ENCODE measurements at places on chromosomes 13 and 19.

DNA sequence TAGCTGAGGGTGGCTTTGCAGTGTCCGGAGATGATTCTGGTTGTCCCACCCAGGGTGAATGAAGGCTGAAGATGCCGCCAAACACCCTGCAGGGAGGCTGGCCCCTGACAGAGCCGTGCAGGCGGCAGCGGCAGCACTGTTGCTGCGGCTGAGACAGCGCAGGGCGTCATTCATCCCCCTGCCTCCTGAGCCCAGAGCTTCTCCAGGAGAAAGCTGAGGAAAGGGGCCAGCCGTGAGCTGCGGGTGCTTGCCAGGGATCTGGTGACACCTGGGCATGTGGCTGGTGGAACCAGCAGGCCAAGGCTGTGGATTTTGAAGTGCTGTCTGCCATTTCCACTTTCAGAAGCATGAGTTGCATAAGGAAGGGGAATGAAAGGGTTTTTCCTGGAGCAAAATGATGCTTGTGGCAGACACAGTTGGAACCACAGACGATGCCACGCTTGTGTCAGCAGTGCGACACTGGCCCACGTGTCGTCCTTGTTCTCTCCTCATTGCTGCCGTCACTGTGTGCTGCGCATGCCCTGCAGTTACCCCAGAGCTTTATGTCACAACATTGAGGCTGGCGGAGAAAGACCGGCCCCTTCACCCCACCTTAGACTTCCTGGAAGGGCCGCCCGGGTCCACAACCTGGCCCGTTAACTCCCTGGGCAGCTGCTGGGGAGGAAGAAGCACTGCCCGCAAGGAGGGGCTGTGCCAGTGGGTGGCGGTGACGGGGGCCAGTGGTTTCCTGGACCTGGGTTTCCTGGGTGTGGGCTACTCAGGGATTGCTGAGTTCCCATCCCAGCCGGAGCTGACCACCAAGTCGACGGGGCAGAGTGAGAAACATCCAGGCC, 22.7 kb downstream of the TFDP1 start:
- no peak for DNase-seq
- H3K27me3 ChIP-seq = no peaks in the 10 kb centered on the region
- no peak overlapping the region for H3K4me3 ChIP-seq

DNA sequence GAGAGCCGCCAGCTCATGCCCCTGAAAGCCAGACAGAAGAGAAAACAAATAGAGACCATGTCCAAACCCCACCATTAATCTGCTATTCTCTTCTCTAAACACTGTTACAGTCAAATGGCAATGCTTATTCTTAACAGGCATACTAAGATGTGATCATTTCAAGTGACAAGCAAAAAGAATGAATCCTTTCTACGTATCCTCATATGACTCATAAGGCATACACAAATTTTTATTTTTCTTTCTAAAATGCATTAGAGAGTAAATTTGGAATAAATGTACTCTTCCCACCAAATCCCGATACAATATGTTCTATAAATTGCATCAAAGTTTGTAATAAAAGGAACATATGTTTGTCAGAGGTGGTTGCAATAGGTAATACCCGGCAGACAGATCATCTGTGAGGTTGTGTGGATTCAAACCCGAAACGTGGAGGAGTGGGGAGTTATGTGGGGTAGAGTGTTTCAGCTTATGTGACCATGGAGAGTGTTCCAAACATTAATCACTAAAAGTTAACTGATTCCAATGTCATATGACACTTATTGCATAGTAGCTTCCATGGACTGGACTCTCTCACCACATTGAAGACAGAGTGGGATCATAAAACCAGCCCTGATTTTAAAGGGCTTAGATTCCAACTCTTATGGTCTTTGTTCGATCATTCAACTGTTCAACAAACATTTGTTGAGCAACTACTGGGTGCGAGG, 213.1 kb downstream of the DCLK1 start:
- no peaks in the 10 kb centered on the region for H3K36me3 ChIP-seq
- no peak for DNase-seq
- H3K27ac ChIP-seq = no peak overlapping the region
- no peak overlapping the region for H3K4me3 ChIP-seq
- no peaks in the 10 kb centered on the region for H3K27me3 ChIP-seq
- no peaks in the 10 kb centered on the region for H3K4me1 ChIP-seq

- no peak for DNase-seq
- H3K27me3 ChIP-seq = no peaks in the 10 kb centered on the region
- no peak overlapping the region for H3K27ac ChIP-seq
- peaks cover 1% of the 10 kb centered on the region for H3K36me3 ChIP-seq
Observed at GRCh38 chr19:7545904-7546303, 10.4 kb downstream of the PNPLA6 start.

- no peak overlapping the region for H3K27ac ChIP-seq
- DNase-seq = no peak
- H3K4me3 ChIP-seq = no peak overlapping the region
- H3K4me1 ChIP-seq = no peaks in the 10 kb centered on the region
- H3K27me3 ChIP-seq = no peaks in the 10 kb centered on the region
Observed at GRCh38 chr13:49464085-49464484, 20.0 kb downstream of the SETDB2 start.

DNA sequence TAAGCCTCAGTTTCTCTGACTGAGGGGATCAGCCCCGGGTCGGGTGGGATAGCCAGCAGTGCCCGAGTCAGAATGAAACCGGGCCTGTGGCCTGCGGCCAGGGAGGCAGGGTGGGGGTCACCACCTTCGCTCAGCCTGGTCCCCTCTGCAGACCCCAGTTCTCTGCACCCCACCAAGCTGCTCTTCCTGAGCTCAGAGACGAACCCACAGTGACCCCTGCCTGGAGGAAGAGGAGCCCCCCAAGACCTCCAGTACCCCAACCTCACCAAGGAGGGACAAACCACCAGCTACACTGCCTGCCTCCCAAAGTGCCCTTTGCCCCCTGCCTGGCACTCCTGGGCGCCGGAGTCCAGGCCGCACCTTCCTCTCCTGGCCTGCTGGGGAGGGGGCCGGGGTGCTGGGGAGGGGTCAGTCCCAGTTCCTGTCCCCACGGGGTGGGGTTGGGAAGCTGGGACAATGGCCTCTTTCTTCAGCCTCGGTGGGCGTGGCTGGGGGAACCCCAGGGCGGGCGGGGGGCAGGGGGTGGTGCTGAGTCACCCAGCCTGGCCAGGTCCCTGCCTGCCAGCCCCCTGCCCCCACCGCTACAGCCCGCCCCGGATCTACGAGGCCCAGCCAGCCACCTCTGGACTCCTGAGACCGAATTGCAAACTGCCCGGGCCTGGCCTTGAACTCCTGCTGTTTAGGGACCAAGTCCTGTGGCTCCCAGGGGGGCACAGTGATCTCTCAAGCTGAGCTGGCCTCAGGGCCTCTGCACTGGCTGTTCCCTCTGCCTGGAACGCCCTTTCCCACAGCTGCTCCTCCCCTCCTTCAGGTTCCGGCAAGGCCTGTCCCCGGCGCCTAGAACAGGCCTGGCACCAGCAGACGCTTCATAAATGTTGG, 14.3 kb downstream of the ZBTB7A start:
- H3K27ac ChIP-seq = no peak overlapping the region
- no peaks in the 10 kb centered on the region for H3K4me1 ChIP-seq
- no peaks in the 10 kb centered on the region for H3K27me3 ChIP-seq
- no peak for DNase-seq
- no peak overlapping the region for H3K4me3 ChIP-seq
- H3K36me3 ChIP-seq = peaks cover 2% of the 10 kb centered on the region

- H3K4me1 ChIP-seq = no peaks in the 10 kb centered on the region
- no peak overlapping the region for H3K27ac ChIP-seq
- peak; percentile 90 for DNase-seq
- H3K4me3 ChIP-seq = no peak overlapping the region
- no peaks in the 10 kb centered on the region for H3K36me3 ChIP-seq
Observed at GRCh38 chr19:43519436-43520088, 7.4 kb downstream of the ETHE1 start.

GRCh38 chr19:44684892-44685863, 13.8 kb upstream of the CEACAM16 start:
- H3K27me3 ChIP-seq = no peaks in the 10 kb centered on the region
- no peak overlapping the region for H3K27ac ChIP-seq
- H3K4me1 ChIP-seq = no peaks in the 10 kb centered on the region
- H3K4me3 ChIP-seq = no peak overlapping the region
- H3K36me3 ChIP-seq = peaks cover 2% of the 10 kb centered on the region
- no peak for DNase-seq

GRCh38 chr13:98143157-98143553, 261 bp downstream of the FARP1 start:
- no peak overlapping the region for H3K27ac ChIP-seq
- peak overlapping the region; percentile 95 for H3K4me3 ChIP-seq
- H3K36me3 ChIP-seq = no peaks in the 10 kb centered on the region
- no peaks in the 10 kb centered on the region for H3K4me1 ChIP-seq
- DNase-seq = peak; percentile 87

- H3K4me1 ChIP-seq = no peaks in the 10 kb centered on the region
- no peak overlapping the region for H3K4me3 ChIP-seq
- no peak overlapping the region for H3K27ac ChIP-seq
Observed at GRCh38 chr19:12847159-12848139, 9.1 kb downstream of the MAST1 start.

DNA sequence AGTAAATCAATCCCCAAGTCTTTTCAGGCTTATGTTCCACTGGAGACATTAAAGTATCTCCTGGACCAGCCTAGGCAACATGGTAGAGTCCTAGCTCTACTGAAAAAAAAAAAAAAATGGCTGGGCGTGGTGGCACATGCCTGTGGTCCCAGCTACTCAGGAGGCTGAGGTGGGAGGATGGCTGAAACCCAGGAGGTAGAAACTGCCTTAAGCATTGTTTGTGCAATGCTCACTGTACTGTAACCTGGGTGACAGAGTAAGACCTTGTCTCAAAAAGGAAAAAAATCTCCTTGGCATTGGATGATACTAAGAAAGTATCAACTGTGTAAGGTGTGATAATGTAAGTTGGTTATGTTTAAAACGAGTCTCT, 8.8 kb downstream of the KLK8 start:
- no peaks in the 10 kb centered on the region for H3K4me1 ChIP-seq
- H3K27ac ChIP-seq = no peak overlapping the region
- H3K36me3 ChIP-seq = no peaks in the 10 kb centered on the region
- DNase-seq = no peak
- H3K27me3 ChIP-seq = no peaks in the 10 kb centered on the region
- H3K4me3 ChIP-seq = no peak overlapping the region

- DNase-seq = peak; percentile 9
- H3K4me3 ChIP-seq = no peak overlapping the region
- H3K36me3 ChIP-seq = no peaks in the 10 kb centered on the region
- no peaks in the 10 kb centered on the region for H3K4me1 ChIP-seq
- H3K27ac ChIP-seq = no peak overlapping the region
- no peaks in the 10 kb centered on the region for H3K27me3 ChIP-seq
Observed at GRCh38 chr19:48284896-48285295, 15.0 kb downstream of the ZNF114 start.

DNA sequence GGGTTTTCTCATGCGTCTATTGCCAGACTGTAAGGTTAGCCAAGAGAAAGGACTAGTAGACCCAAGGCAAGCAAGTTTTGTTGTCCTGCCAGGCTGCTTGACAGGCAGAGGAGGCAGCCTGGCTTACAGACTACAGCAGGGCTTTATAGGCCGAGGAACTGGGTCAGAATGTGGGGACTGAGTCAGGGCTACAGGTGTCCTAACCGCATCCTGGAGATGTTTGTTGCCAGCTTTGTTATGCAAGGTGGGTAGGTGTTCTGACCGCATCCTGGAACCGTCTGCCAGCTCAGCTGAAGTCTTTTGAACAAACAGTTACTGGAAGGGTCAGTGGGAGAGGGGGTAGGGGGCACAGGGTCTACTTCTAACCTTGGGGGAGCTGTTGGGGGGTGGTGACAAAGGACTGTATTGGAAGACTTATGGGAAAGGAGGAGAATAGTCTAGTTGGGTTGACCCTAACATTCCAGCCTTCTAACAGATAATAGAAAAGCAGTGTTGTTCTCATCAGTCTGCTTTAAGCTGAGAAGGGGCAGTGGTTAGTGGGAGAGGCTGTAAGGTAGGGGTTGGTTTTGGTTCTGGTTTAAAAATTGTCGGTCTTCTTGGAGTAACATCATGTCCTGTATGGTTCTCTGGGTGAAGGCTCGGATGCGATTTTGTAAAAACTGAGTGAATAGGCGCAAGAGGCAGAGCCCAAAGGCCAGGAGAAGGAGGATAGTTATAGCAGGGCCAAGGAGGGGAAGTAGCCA, 913.8 kb upstream of the SLITRK5 start:
- no peaks in the 10 kb centered on the region for H3K27me3 ChIP-seq
- H3K36me3 ChIP-seq = no peaks in the 10 kb centered on the region
- no peak overlapping the region for H3K4me3 ChIP-seq
- no peak for DNase-seq

DNA sequence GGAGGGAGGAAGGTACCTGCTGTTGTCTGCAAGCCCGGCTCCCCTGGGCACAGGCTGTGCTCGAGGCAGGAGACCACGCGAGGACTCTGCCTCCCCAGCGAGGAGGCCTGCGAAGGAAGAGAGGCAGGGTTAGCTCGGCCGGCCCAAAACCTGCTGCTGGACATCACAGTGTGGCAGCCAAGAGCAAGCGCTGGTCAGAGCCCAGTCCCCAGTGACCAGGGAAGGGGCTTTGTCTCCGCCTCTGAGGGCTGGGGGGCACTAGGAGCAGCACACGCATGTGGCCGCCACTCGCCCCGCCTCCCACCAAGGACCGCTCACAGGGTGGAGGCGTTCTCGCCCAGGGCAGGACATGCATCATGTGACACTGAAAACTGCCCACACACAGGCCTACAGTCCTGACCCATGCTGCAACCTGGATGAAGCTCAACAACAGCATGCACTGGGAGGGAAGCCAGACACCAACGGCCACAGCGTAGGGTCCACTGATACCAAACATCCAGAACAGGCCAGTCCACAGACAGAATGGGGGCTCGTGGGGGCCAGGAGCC, 8.5 kb downstream of the MIER2 start:
- H3K27me3 ChIP-seq = no peaks in the 10 kb centered on the region
- H3K27ac ChIP-seq = no peak overlapping the region
- H3K4me3 ChIP-seq = no peak overlapping the region
- peak; percentile 74 for DNase-seq
- H3K36me3 ChIP-seq = no peaks in the 10 kb centered on the region

- H3K27ac ChIP-seq = no peak overlapping the region
- no peak for DNase-seq
- H3K36me3 ChIP-seq = no peaks in the 10 kb centered on the region
- H3K4me3 ChIP-seq = no peak overlapping the region
- no peaks in the 10 kb centered on the region for H3K27me3 ChIP-seq
Observed at GRCh38 chr13:73210218-73210883, 151.5 kb downstream of the KLF5 start.

GRCh38 chr19:17680230-17680722, 7.9 kb downstream of the UNC13A start:
- no peaks in the 10 kb centered on the region for H3K36me3 ChIP-seq
- H3K27me3 ChIP-seq = no peaks in the 10 kb centered on the region
- no peak overlapping the region for H3K27ac ChIP-seq
- H3K4me1 ChIP-seq = no peaks in the 10 kb centered on the region
- peak; percentile 95 for DNase-seq

GRCh38 chr19:39946532-39946931, 12.1 kb upstream of the FCGBP start:
- no peak for DNase-seq
- no peak overlapping the region for H3K4me3 ChIP-seq
- H3K27me3 ChIP-seq = no peaks in the 10 kb centered on the region
- H3K4me1 ChIP-seq = no peaks in the 10 kb centered on the region
- no peak overlapping the region for H3K27ac ChIP-seq

- H3K27ac ChIP-seq = no peak overlapping the region
- H3K36me3 ChIP-seq = no peaks in the 10 kb centered on the region
- H3K27me3 ChIP-seq = no peaks in the 10 kb centered on the region
Observed at GRCh38 chr13:45773944-45774343, 71.8 kb downstream of the CBY2 start.

- no peak overlapping the region for H3K4me3 ChIP-seq
- H3K4me1 ChIP-seq = no peaks in the 10 kb centered on the region
- H3K27ac ChIP-seq = no peak overlapping the region
- H3K36me3 ChIP-seq = no peaks in the 10 kb centered on the region
Observed at GRCh38 chr13:29195456-29195855, 375.3 kb downstream of the MTUS2 start.

- H3K36me3 ChIP-seq = no peaks in the 10 kb centered on the region
- H3K27me3 ChIP-seq = no peaks in the 10 kb centered on the region
- H3K27ac ChIP-seq = no peak overlapping the region
Observed at GRCh38 chr19:18594096-18594823, 5.7 kb downstream of the REX1BD start.

Data from aorta (tissue), 5 donors.